Putamen (tissue), 1 donor: ENCODE measurements at places on chromosomes 6 and 20.

GRCh38 chr20:35344354-35344837 lies 52.2 kb upstream of the FAM83C start:
- DNase-seq, result no peak

GRCh38 chr20:1187605-1188171 lies 2.9 kb upstream of the TMEM74B start:
- DNase-seq, result no peak

- DNase-seq, result no peak
Measured at GRCh38 chr6:14474816-14475215, 357.2 kb downstream of the CD83 start.

GRCh38 chr6:36853325-36853724 lies 14.1 kb upstream of the CPNE5 start:
- DNase-seq, result no peak

DNA sequence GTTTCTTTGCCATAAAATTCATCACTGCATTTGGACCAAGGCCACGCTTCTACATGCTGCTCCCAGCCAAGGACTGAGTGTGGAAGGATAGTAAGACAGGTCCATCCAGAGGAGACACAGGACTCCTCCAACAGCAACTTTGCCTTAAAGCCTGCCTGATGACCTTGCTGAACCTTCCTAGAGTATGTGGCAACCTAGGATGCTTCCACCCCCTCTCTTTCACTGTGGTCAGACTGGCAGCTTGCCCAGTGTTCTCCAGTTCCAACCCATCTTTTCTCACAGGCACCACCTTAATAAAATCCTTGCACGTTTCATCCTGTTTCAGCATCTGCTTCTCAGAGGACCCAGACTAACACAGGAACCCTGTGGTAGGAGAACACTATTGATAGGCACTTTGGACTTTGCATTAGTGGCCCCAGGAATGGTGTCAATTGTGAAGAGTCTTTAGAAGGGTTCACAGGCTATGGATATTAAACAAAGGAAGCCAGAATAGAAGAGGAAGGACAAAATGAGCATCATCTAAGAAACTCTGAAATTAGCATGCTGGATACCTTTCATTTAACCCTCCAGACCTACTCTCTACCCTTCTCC lies 2.4 kb upstream of the PKHD1 start:
- no peak for DNase-seq

DNA sequence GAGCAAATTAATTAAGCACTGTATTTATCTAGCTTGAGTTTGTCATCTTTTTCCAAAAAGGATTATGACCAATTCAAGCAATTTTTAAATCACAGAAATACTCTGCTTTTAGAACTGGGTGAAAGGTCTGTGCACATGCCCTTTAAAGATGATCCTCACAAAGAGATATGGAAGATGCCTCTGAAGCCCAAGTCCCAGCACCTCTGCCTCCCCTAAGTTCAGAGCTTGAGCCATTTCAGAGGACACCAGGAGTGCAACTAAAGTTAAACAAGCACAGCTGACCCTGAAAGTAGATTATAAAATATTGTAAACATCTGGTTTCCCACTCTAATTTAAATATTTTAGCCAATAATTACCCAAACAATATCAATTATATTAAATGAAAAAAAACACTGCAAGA lies 139.5 kb upstream of the BEND6 start:
- no peak for DNase-seq

GRCh38 chr6:22083119-22083518 lies 213.7 kb downstream of the PRL start:
- DNase-seq, result no peak

DNA sequence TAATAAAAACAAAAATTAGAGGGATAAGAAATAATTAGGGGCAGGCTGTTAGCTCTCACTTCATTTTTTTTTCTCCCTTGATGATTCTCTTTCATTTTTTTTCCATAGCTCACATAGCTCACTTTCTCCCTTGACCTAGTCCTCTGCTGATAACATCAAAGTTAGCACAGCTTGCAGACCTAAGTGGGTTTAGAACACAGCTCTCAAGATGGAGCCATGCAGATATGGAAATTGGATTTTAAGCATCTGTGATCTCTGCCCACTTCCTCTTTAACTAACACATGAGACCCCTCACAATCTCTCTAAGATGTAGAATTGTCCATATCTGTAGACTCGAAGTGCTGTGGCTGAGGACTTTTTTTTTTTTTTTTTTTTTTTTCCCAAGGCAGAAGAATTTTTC lies 257.1 kb downstream of the SOX4 start:
- DNase-seq, result no peak

GRCh38 chr6:158056355-158056754 lies 74.7 kb downstream of the SYNJ2 start:
- DNase-seq, result no peak

- DNase-seq, result no peak
Measured at GRCh38 chr20:63223121-63223825, 7.3 kb upstream of the YTHDF1 start.

DNA sequence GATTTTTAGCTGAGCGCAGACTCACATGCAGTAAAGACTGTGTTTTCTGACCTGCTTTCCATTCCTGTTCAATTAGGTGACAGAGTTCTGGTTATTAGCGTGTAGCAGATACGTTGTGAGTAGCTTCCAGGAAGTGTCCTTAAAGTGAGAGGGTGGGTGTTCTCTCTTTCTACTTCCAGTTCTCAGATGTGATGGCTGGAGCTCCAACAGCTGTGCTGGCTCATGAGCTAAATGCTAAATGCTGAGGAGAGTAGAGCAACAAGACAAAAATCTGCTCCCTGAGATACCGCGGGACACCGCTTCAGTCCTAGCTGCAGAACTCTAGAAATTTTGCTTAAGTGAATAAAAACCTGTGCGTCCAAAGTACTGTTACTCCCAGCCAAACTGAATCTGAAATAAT lies 38.2 kb upstream of the FYN start:
- DNase-seq, result no peak

- no peak for DNase-seq
Measured at GRCh38 chr6:169243186-169243585, 10.5 kb downstream of the THBS2 start.

DNA sequence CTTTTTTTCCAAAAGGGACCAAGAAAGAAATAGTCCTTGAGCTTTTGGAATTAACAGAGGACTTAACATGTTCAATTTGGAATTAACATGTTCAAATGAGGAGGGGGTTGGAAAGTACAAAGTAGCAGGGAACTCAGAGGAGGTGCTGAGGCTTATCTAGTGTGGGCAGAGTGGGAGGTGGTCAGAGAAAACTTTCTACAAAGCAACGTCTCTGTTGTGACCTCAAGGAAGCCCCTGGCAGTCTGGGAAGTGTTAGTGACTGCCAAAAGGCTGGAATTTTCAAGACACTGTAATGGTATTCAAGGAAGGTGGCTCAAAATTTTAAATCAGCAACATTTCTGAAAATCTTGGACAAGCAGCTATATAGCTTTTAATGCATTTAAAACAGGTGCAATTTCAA lies 7.3 kb downstream of the ECI2 start:
- no peak for DNase-seq

- DNase-seq, result no peak
Measured at GRCh38 chr20:23143098-23143497, 57.0 kb upstream of the CD93 start.

GRCh38 chr6:21382821-21383449 lies 210.6 kb upstream of the SOX4 start:
- no peak for DNase-seq

GRCh38 chr6:134819863-134820800 lies 129.8 kb downstream of the ALDH8A1 start:
- no peak for DNase-seq

GRCh38 chr6:90411292-90411781 lies 114.7 kb upstream of the BACH2 start:
- DNase-seq, result no peak

GRCh38 chr20:4626228-4626627 lies 95.5 kb upstream of the PRND start:
- no peak for DNase-seq

- DNase-seq, result no peak
Measured at GRCh38 chr20:62637521-62638054, 4.7 kb upstream of the SLCO4A1 start.

DNA sequence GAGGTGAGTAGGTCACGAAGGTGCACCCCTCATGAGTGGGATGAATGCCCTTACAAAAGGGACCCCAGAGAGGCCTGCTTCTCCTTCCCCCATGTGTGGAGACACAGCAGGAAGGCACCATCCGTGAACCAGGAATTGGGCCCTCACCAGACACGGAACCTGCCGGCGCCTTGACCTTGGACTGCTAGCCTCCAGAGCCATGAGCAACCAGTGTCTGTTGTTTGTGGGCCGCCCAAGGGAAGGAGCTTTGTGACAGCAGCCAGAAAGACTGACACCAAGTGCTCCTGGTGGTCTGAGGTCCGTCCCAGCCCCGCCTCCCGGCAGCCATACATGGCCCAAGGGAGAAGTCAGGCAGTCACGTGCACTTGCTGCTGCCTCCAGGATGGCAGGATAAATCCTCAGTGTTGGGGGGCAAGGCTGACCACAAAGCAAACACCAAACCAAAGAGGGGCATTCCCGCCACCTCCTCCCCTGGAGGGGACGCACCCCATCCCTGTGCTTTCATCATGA lies 29.3 kb downstream of the CDH4 start:
- DNase-seq, result no peak

- DNase-seq, result no peak
Measured at GRCh38 chr6:134247844-134248580, 69.9 kb downstream of the SGK1 start.

DNA sequence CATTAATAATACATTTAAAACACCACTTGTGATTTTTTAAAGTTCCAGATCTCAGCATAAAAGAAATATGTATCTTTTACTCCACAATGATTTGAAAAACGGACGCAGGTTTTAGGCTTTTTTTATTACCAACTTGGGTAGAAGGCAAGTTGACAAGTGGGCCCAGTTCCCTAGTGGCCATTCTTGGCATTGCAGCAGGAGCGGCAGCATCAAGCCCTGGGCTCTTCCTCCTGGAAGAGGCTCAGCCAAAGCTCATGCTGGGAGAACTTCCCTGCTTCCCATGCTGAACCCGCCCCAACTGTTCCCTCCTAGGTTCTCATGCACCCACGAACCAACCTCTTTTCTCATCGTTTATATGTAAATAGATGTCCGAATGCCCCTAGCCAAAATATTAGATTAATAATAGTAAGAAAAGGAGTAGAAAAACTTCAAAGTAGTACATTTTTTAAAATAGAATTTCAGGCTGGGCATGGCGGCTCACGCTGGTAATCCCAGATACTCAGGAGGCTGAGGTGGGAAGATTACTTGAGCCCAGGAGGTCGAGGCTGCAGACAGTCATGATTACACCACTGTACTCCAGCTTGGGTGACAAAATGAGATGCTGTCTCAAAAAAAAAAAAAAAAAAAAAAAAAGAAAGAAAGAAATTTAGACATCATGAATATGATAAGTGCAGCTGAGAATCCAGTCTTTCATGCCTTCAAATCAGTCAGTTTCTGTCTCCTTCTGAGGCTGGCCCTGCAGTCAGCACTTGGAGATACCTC lies 18.2 kb upstream of the MYB start:
- DNase-seq, result no peak

DNA sequence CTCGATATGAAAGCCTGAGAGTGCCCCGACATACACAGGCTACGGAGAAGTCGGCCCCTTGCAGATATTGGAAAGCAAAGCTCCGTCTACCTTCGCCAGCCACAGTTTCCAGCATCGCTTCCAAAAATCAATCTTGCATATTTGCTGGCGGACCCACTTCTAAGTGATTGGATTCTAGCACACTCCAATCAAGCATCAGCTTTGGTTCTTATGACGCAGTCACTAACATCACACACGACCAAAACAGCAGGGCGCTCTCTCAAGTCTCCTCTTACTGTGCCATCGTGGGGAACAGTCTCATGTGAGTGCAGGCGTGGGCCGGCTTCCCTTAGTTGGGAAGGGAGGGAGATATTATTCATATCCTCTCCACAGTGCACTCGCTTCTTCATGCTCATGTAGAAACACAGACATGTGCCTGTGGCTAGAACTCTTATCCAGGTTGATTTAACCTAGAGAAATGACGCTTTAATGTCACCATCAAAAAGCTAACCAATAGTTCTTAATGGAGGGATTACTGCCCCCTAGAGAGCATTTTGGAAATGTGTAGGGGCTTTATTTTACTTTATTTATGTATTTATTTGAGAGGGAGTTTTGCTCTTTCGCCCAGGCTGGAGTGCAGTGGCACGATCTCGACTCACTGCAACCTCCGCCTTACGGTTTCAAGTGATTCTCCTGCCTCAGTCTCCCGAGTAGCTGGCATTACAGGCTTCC lies 229.8 kb downstream of the SOD2 start:
- no peak for DNase-seq

GRCh38 chr20:52102126-52102525 lies 89.5 kb downstream of the ZFP64 start:
- no peak for DNase-seq

DNA sequence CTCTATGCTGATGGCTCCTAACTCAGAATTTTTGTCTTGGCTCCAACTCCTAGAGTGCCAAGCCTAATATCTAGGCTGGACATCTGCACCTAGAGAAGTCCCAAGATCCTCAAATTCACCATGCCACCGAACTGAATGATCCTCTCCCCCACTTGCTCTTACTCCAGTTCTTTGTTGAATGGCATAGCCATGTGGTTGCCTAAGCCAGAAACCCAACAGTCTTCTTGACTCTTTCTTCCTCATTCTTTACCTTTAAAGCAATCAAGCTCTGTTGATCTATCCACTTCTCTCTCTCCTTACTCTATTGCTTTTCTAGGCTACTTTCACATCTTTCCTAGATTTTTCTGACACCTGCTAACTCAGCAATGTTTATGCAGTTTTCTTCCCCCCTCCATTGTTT lies 126.5 kb upstream of the FOXO3 start:
- no peak for DNase-seq

DNA sequence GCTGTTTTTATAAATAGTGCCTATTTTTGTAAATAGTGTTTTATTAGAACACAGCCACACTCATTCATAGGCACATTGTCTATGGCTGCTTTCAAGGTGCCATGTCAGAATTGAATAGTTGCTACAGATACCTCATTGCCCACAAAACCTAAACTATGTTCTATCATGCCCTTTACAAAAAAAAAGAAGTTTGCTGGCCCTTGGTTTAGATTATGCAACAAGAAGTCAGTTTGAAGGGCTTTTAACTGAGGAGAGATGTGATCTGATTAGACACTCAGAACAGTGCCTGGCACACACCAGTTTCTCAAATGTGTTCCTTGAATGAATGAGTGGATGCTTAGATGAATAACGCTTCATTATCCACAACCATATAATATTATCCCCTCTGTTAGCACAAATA lies 366.1 kb downstream of the MAFB start:
- no peak for DNase-seq

- no peak for DNase-seq
Measured at GRCh38 chr6:95815389-95816056, 200.3 kb upstream of the FUT9 start.

GRCh38 chr6:157768863-157769551 lies 54.0 kb upstream of the SNX9 start:
- DNase-seq, result no peak

- DNase-seq, result no peak
Measured at GRCh38 chr6:170212051-170212756, 78.7 kb downstream of the DLL1 start.

- no peak for DNase-seq
Measured at GRCh38 chr20:38270869-38271605, 10.5 kb upstream of the KIAA1755 start.

GRCh38 chr20:57414867-57415592 lies 23.8 kb downstream of the RBM38 start:
- no peak for DNase-seq
